ENCODE measurements at places on chromosomes 11 and 22.

- DNase-seq, result peak; percentile 28
These were observed 1.4 kb downstream of the TNNI2 start for GRCh38 chr11:1839924-1840779.

DNA sequence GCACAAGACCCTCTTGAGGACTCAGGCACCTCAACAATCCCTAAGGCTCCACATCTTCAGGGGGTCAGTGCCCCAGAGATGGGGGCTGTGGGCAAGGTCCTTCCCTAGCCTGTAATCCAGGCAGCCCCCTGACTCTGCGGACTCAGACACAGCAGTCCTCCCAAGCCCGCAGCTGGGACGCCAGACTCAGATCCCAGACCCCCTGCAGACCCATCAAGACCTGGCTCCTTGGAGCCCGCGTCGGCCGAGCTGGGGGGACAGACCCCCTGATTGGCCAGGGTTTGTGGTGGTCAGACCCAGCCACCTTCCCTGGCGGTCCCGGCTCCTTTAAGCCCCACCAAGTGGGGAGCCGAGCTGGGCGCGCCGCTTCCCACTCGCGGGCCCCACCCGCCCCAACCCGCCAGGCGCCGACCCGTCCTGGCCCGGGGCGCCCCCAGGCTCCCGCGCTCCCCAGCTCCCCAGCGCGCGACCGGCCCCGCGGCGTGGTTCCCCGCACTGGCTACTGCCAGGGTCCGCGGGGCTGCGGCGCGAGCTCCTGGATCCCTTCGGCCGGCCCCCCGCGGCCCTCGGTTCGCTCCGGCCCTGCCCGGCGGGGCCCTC, 458 bp downstream of the OSBPL5 start:
- DNase-seq, result no peak

- no peak for DNase-seq
These were observed 777 bp downstream of the LTO1 start for GRCh38 chr11:69674267-69674885.

- DNase-seq, result no peak
These were observed 4.3 kb upstream of the OR51V1 start for GRCh38 chr11:5204787-5205186.

GRCh38 chr11:97794876-97795275, 1225.9 kb upstream of the CNTN5 start:
- no peak for DNase-seq

GRCh38 chr11:65448074-65448417, 25.4 kb downstream of the NEAT1 start:
- DNase-seq, result no peak

- DNase-seq, result no peak
These were observed 41.4 kb upstream of the B3GAT1 start for GRCh38 chr11:134453441-134453840.

DNA sequence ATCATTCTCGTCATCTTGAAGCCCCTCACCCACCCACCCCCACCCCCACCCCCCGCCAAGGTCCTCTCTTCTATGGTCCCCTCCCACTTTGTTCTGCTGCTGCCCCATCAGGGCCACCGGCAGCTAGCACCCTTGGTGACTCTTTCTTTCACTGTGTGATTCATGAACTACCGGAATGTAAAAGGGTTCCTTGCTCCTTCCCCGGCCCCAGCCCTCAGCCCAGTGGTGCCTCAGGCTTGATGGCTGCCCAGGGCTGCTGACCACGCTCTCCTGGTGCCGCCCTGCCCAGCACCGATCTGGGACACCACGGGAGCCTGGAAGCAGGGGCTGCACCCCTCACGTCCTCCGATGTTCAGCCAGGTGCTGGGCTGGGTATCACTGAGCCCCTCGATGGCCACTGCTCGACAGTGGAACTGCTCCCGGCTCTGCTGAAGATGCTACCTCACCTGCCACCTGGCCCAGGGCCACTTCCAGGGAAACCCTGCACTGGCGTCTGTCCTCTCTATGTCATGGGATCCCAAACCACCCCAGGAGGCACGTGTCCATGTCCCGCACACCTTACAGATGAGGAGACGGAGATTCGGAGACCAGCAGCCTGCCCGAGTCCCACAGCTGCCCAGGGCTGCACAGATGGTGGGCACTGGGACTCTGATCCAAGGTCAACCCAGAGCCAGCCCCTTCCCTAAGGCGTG, 39.7 kb downstream of the IGLL5 start:
- no peak for DNase-seq

DNA sequence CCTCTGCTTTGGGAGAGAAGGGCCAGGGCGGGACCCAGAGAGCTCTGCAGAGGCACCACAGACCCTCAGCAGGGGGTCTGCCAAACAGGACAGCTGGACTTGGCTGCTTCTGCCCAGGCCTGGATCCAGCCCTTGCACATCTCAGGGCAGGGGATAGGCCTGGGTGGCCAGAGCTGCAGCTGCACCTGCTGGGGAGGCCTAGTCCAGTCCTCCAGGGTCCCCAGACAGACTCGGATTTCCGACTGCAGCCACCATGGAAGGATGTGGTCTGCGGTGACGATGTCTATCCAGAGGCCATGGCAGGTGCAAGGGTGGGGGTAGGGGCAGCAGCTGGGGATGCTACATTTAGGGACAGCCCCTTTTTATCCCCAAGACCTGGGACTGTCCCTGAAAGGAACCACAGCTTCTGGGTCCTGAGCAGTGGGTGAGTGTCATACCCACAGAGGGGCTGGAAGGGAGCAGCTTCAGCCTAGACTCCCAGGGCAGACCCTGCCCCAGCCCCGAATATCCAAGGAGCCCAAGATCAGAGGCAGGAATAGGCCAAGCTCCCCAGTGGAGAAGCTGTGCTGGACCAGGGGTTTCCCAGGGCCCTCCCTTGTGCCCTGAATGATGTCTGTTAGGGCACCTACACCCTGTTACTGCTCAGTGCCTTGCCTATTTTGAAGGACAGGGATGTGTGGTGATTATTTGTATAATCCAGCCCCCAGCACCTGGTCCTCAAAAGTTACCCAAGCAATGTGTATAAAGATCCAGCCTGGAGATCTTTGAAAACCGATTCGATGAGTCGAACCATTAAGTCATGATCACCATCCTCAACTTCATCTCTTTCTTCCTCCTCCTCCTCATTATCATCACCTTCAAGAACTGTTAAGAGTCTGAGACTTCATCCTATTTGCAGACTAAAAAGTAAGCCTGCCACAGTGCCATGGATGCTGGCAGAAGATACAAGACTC, 2.5 kb upstream of the IGLL5 start:
- DNase-seq, result no peak

- DNase-seq, result peak; percentile 76
These were observed at the start of gene TRIM34 for GRCh38 chr11:5624489-5625279. TRIM34 (plus strand) TSS chr11:5625001; CDS start chr11:5632332, 7,331 bp downstream.

GRCh38 chr22:28557184-28557583, 122.5 kb downstream of the TTC28 start:
- DNase-seq, result no peak

GRCh38 chr11:40323241-40323640, 1136.2 kb downstream of the LRRC4C start:
- no peak for DNase-seq

DNA sequence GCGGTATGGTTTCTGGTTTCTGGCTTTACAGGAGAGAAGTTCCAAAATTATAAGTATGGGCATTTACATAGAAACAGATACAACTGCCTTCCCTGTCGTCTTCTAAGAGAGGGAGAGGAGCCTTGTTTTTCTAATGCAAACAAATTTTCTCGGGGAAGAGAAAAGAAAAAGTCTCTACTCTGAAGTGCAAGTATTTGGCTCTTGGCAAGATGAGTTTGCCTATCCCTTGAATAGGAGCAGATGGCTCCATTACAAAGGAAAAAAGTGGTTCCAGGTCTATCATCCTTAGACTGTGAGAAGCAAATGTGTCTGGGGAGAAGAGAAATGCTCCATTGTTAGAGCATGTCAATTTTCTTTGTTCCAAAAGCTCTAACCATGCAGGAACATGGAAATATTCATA, 455.6 kb downstream of the BUD13 start:
- no peak for DNase-seq

DNA sequence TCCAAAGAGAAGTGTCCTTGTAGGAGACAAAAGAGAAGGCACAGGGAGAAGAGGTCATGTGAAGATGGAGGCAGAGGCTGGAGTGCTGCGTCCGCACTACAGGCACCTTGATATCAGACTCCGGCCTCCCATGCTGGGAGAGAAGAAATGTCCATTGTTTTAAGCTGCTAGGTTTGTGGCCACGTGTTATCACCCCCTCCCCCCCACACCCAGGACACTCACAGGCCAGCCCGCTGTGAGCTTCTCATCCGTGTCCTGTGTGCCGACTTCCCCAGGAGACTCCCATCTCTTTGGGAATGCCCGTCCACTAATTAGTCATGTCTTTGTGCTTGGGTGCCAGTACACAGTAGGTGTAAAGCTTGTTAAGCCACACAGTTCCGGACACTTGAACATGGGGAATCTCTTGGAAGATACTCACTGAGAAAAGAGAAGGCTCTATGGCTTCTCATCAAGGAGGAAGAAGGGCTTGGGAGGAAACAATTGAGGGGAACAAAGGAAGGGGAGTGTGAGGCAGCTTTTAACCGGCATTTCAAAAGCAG, 1234.7 kb downstream of the TBC1D22A start:
- no peak for DNase-seq

- DNase-seq, result no peak
These were observed 1.5 kb downstream of the TBC1D10A start for GRCh38 chr22:30325065-30325720.

DNA sequence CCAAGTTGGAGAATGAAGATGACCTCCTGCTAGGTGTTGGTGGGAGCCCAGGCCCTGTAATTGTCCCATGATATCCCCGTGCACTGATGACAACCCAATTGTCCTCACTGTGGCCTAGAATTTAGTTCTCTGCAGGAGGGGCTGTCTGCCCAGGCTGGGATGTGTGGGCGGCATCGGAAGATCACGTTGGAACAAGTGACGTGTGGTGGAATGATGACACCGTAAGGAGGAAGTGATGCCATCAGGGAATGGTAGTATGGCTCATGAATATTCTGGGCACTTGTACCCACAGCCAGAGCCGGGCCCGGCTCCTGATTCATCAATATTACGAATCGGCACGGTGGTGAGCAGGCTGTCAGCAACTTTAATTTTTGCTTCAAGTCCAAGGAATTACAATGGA, 111.6 kb downstream of the MIAT start:
- DNase-seq, result no peak

- DNase-seq, result no peak
These were observed 580.1 kb downstream of the BUD13 start for GRCh38 chr11:116192509-116193210.

- no peak for DNase-seq
These were observed 15.7 kb downstream of the SPTY2D1 start for GRCh38 chr11:18618342-18619025.

DNA sequence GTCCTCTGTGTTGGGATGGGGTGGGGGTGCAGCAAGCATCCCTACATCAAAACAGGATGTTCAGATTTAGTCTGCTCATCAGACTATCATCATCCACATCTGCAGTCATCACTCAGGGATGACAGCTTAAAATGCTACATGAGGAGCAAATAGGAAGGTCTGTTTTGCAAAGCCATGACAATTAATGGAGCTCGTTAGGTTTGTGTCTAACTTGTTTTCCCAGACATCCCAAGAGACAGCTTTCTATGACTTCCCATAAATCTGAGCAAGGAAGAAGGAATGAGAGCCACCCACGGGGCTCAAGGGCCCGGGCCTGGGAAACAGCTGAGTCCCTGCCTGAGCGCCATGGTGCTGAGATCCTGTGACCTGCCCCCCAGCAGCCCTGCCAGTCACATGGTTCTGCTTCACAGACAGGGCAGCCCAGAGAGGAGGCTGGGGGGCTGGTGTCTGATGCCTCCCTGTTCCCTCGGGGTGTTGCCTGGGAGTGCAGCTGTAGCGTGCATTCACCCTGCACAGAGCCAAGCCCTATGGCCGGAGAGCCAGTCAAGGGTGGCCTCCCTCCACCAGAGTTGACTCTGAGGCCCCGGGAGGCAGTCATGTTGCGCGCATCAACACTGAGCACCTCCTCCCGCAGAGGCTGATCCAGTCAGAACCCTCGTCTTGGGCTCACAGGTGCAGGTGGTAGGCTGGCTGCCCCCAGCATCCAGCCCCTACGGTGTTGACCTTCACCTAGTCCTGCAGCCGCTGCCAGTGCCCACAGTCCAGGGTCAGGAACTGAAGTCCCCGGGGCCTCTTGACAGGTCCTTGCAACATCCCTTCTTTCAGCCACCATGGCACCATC, 12.1 kb downstream of the DERL3 start:
- no peak for DNase-seq

DNA sequence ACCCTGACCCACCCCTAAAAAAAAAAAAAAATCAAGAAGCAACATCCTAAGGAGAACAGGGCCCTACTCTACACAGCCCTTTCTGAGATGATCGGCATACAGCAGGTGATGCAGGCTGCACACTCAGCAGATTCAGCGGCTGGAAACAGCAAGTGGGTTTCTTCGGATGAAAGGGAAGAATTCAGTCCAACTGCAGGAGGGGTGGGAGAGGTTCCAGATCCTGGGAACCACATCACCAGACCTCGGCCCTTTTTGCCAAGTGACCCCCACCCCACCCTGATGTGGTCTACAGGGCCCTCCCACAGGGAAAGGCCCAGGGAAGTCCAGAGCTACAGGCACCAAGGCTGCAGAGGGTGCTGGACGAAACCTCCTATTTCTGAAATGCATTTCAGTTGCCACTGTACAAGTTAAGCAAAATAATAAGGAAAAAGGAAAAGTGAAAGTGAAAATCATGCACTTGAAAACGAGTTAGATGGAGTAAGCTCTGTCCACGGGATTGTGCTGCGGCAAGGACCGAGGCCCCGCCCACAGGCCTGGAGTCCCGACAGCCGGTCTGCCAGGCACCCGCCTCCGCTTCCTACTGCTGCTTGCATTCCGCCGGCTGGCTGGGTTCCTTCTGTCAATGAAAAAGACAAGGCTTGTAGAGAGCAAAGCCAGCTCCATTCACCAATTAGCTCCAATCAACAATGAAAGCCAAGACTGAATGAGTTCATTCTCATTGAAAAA, 16.0 kb upstream of the PHLDA2 start:
- DNase-seq, result peak; percentile 47

GRCh38 chr11:34501500-34501899, 12.1 kb downstream of the ELF5 start:
- DNase-seq, result no peak

DNA sequence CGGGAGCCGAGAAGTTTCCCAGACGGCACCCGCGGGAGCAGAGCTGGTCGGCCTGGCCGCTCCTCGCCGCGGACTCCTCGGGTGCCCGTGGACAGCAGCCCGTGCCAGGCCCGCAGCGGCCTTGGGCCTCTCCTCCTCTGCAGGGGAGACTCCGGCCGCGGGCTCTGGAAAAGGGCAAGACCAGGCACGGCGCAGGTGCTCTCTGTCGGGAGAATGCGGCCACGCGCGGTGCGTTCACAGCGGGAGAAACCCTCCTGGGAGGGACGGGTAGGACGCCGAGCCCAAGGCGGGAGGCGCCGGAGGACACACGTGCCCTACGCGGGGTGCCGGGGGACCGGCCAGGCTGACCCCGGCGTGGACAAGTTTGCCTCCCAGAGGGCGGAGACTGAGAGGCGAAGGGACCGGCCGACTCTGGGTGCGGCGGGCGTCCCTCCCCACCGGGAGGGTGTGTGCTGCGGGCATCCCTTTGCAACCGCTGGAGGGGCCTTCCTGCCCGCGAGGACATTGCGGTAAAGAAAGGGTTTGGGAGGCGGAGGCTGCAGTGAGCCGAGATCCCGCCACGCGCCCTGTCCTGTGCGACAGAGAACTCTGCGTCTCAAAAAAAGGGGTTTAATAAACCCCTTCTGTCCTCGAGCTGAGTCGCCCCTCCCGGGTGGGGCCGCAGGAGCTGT, 2.3 kb downstream of the IFITM1 start:
- peak; percentile 49 for DNase-seq

GRCh38 chr11:44313761-44314489, 4.0 kb upstream of the ALX4 start:
- DNase-seq, result no peak

All from CD4-positive, alpha-beta T cell treated with Interleukin-6 at 100 ng/mL for 8 hours (primary cell).